ELF-1 (cell line): ENCODE measurements at places on chromosomes 16 and 17.

DNA sequence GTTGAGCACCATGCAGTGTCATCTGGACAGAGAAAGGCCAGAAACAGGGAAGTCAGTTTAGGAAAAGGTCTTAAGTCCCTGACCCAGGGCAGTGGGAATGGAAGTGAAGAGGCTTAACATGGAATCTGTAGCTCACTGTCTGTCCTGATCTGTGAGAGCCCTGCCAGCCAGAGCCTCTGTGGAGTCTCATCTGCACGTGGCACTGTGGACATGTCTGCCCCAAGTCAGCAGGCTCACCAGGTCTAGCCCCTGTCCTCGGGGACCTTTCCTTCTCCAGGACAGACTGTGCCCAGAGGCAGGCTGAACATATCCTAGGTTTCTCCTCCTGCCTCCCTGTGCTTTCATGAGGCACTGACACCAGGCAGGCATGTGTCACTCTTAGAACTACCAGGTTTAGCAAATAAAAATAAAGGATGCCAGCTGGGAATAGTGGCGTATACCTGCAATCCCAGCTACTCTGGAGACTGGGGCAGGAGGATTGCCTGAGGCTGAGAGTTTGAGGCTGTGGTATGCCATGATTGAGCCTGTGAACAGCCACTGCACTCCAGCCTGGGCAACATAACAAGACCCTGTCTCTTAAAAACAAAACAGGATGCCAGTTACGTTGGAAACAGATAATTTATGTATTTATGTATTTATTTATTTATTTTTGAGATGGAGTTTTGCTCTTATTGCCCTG, 22.4 kb downstream of the UNK start:
- peak; percentile 18 for DNase-seq

GRCh38 chr16:65012357-65012756, 109.5 kb downstream of the CDH11 start:
- no peak for DNase-seq

- peak; percentile 63 for DNase-seq
Observed at GRCh38 chr17:81870131-81870980, 781 bp downstream of the ARHGDIA start.

DNA sequence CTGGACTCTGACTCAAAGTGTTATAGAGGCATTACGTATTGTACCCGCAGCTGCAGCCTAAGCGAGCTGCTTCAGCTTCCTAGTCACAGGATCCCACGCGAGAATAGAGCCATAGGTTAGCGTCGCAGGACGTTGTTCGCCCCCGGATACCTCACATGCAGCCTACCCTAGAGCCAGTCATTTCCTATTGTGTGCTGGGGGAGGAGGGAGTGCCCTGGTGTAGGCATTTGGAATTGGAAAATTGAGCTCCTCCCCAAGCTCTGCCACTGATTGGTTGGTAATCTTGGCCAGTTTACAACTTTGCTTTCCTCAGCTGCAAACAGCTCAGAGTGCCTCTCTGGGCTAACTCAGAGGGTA, 530 bp downstream of the NAA60 start:
- peak; percentile 58 for DNase-seq

DNA sequence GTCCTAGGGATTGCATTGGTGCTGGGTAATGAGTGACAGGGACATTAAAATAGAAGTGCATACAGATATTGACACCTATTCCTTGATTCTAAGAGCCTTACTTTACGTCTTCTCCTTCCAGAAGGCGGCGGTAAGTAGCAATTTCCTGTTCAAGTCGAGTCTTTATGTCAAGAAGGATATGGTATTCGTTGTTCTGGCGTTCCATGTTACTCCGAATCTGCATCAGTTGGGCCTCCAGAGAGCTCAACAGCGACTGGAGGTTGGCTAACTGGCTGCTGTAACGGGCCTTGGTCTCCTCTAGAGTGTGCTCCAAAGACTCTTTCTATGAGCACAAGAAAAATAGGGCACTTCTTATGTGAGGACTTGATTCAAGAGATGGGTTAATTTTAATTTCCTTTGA, 7.0 kb downstream of the KRT20 start:
- no peak for DNase-seq

DNA sequence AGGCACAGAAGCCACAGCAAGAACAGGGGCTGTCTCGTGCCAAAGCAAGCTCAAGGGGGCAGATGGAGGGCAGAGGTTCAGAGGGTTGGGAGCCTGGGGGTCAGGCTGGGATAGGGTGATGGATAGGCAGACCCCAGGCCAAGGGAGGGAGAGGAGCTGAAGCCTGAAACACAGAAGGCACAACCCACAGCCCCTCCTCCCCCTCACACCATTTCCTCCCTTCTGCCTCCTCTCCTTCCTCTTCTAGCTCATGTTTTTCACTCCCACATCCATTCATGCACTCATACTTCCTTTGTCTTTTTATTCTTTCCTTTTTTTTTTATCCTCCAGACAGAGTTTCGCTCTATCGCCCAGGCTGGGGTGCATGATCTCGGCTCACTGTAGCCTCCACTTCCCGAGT, 61.1 kb downstream of the SOCS1 start:
- no peak for DNase-seq

DNA sequence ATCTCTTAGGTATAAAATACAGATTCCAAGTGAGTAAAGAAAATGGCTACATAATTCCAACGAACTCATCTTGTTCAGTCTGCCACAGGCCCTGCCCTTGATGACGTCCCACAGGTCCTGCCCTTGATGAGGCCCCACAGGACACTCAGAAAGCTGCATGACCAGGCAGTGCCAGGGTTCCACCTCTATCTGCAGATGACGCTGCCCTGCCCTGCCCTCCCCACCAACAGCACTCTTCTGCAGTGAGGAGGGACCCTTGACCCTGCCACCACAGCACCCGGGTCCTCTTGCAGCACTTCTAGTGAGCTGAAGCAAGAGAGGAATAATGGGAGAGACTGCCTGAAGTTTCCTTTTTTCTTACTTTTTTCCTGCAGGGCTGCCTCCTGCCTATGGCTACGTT, 118.4 kb downstream of the VPS53 start:
- DNase-seq = no peak

DNA sequence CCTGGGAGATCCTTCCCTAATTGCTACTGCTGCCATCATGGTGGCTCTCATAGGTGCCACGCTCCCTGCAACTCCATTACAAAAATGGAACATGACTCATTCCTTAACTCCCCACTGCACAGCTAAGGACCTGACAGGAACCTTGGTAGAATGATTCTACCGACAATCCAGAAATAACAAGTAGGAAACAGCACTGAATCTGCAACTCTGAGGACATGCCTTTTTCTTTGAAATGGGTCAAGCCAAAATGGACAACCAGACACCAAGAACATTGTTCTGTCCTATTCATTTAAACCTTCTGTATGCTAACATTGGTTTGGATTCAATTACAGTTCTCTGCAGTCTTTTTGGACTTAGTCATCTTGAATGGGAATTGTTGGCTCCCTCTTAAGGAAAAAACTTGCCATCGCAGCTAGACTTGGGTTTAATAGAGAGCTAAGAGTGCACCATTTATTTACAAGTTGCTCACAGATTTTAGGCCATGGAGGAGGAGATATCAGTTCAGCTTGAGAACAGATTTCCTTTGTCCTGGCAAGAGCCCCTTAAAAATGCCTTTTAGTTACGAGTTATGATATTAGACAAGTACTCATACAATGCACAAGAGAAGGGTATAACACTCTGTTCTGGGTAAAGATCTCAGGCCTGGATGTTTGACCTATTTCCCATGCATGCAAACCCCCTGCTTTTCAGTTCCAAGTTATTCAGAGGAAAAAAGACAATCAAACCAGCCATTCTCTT, 20.9 kb upstream of the NSRP1 start:
- peak; percentile 39 for DNase-seq

GRCh38 chr16:83623091-83623730, 184.6 kb upstream of the HSBP1 start:
- no peak for DNase-seq

- peak; percentile 74 for DNase-seq
Observed at GRCh38 chr17:42682722-42683403, 532 bp downstream of the CNTNAP1 start.

DNA sequence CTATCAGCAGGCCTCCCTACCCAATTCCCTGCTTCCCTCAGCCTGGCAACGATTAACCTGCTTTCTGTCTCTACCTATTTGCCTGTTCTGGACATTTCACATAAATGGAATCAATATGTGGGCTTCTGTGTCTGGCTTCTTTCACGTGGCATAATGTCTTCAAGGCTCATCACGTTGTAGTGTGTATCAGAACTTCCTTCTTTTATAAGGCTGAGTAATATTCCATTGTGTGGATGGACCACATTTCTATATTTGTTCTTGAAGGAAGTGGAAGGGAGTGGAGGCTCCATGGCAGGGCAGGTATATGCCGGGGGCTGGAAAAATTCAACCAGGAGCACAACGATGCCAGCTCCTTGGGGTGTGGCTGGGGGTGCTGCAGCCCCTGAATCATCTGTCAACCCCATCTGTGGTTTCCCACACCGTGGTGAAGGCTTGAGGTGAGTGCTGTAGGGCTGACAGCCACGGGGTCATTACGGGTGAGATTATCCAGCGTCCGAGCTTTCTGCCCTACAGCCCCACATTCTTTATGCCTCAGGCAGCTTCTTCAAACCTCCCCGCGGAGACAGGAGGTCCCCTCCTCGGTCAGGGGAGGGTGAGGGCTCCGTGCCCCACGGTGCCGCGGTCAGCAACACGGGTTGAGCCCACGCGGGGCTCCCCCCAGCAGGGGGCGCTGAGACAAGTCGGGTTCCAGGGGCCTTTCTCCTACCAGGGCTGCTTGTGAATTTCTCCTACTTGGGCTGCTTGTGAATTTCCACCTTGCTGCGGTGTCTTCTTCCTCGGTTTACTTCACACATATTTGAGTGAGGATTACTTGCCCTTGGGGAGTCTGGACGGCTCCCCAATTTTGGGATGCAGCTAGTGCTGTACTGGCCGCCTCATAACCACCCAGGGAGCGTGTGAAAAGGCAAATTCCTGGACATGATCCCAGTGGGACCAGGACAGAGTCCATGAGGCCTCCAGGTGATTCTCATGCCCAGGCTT, 18.3 kb upstream of the WFIKKN2 start:
- peak; percentile 50 for DNase-seq

DNA sequence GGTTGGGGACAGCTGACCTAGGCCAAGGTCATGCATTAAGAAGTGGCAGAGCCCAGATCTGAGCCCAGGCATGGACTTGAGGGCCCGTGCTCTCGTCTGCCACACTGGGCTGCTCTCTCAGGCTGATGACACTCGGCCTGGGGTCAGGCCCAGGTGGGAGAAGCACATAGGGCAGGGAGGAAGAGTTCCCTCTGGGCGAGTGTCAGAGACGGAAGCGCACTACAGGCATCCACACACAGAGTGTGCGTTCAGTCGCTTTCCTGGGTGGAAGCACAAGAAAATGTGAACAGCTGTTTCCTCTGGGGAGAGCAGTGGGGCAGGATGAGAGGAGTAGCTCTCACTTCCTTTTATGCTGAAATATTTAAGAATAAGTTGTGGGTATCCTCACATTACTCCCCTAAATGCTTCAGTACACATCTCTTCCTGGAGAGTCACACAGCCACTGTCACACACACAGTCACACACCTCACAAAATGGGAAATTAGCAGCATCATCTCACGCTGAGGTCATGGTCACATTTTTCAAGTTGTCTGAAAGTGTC, 59.7 kb downstream of the B9D1 start:
- no peak for DNase-seq

DNA sequence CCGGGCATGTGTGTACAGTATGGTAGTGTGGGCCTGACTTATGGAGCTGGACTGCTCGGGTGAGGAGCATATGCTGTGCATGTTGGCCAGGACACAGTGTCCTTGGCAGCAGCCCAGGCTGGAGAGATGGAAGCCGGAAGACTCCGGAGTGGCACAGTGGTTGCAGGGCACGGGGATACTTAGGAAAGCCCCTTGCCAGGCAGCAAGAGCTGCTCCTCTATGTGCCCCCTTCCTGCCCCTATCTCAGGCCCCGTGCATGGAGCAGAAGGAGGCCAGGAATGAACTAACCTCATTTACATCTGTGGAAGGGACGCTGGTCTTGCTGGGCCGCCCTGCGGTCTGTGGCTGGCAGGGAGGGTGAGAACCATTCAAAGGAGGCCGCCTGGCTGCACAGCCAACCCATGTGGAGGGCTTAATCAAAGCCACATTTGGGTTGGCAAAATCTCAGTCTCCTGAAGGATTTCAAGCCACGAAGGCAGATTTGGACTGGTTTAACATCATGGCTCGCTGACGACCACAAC, 32.2 kb upstream of the RCVRN start:
- no peak for DNase-seq

GRCh38 chr16:81830845-81831540, 51.9 kb downstream of the PLCG2 start:
- no peak for DNase-seq

GRCh38 chr16:73262931-73263330, 215.0 kb upstream of the ZFHX3 start:
- no peak for DNase-seq

DNA sequence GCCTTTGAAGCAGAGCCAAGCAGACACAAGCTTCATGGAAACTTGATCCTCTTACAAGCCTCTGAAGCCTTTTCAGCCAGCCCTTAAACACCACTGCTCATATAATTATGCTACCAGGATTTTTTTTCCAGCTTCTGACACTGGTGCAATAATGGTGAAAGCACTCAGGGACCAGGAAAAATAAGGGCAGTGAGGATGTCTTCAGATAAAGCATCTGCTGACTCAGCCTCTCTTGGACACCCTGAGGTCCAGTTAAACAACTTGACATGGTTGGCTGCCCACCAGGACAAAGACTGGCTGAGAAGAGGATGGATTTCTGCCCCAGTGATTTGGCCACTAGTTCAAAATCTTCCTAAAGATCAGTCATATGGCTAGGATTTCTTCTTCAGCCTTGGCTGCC, 124.2 kb upstream of the N4BP1 start:
- peak; percentile 22 for DNase-seq

- DNase-seq = no peak
Observed at GRCh38 chr16:66131156-66131807, 235.2 kb upstream of the CDH5 start.

- no peak for DNase-seq
Observed at GRCh38 chr16:75529959-75530358, 5.9 kb downstream of the CHST5 start.

DNA sequence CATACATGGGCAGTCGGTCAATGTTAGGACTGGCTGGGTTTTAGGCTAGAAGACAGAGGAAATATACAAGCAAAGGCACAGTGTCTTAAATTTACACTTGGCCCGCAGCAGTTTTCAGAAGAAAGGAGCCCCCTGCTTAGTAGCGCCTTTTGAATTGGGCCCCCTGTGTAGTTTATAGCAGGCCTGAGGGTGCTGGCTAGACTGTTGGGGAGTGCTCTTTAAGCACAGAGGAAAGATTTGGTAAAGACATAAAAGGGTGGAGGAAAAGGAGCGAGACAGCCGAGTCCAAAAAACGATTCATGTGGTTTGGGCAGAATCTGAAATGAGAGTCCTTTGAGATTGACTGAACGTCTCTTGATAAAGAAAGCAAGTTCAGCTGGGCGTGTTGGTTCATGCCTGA, 10.6 kb downstream of the RMI2 start:
- DNase-seq = no peak

DNA sequence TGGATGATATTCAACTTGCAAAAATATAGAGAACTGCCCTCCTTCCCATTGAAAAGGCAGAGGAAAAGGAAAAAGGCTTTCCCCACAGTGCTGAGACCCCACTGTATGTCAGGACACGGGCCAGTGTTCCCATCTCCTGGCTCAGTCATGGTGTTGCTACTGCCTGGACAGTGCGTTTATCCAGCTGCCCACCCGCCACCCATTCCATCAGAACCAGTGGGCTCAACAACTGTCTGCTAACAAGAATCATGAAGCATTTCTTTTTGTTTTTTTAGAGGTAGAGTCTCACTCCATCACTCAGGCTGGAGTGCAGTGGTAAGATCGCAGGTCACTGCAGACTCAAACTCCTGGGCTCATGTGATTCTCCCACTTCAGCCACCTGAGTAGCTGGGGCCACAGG, 11.3 kb downstream of the FBXO31 start:
- DNase-seq = no peak
